ENCODE measurements at places on chromosomes 6 and 20.

- DNase-seq: no peak
Measured at GRCh38 chr6:164720-165119, 127.6 kb upstream of the DUSP22 start.

DNA sequence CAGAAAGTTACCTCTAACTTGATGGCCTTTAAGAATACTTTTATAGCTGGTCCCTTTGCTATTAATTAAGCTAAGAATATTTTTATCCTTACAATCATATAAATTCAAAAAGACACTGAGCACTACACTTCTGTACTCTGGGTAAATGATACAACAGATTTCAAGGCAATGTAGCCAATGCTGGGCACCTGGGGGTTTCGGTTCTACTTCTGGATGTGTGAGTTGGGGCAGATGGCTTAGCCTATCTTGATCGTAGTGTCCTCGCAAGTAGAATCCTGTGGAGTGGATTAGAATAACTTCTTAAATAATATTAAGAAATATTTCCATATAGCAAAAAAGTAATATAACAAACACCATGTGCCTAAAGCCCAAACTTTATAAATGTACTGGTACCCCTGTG is 96.9 kb upstream of the NT5E start:
- no peak for DNase-seq

GRCh38 chr6:54878718-54879117 is 32.1 kb downstream of the FAM83B start:
- no peak for DNase-seq

DNA sequence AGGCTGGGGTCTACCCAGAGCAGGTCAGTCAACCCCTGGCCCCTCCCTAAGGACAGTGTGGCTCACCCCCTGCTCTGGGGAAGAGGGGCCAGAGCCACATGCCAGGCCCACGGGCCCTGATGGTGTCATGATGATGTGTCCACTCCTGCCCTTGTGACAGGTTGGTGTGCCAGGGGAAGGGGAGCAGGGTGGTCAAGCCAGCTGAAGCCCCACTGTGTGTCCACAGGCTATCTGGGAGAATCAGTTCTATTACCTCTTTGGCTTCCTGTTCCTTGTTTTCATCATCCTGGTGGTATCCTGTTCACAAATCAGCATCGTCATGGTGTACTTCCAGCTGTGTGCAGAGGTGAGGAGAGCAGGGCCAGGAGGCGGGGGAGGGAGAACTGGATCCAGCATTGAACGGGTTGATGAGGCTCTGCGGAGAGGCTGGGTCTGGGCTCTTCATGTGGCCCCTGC is 47.7 kb downstream of the PLAGL2 start:
- DNase-seq: no peak

GRCh38 chr6:121579478-121579877 is 144.0 kb downstream of the GJA1 start:
- no peak for DNase-seq

- DNase-seq: no peak
Measured at GRCh38 chr6:56541741-56542360, 100.8 kb downstream of the DST start.

GRCh38 chr6:156720691-156721685 is 56.2 kb upstream of the ARID1B start:
- no peak for DNase-seq

DNA sequence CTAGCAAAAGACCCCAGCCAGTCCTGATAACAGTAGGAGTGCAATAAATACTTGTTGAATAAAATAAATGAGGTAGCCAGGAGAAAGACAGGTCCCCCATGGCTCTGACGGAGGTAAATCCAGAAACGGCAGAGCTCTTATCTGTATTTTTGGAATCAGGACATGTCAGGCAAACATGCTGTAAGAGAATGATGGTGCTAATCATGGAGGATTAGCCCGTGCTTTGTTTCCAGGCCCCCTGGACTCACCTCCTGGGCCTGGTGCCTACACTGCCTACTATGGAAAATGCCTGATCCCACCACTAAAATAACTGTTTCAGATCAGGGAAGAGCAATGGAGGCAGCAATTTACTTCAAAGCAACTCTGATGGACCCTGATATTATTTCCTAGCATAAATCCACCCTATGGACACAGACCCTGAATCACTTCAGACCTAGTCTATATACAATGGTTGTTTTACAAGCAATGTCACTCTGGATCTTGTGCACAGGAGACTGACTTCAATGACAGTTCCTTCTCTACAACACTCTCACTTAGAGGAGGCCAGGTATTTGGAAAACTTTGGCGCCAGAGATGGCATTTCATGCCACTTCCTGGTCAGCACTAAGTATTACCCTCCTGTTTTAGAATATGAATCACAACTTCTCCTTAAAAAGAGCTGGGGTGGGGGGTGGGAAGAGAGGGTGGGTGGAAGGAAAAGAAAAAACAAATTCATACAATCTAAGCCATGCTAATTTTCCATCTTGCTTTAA is 6.4 kb downstream of the MRPL14 start:
- no peak for DNase-seq

DNA sequence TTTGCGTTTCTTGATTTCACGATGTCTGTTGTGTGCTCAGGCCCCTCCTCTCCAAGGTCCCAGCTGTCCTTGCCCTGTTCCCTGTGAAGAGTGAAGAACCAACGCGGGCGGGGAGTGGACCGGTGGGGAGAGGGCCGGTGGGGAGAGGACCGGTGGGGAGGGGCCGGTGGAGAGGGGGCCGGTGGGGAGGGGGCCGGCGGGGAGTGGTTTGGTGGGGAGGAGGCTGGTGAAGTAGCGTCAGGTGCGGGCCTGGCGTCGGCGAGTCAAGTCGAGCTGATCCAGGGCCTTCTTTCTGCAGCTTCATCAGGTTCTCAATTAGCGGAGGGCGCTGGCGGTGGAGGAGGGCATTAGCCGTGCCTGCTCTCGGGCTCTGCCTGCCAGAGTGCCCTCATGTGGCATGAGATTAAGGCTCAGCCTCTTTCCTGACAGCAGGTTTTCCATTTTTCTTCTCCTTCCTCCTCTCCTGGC is 21.2 kb upstream of the BHLHE23 start:
- DNase-seq: no peak

- no peak for DNase-seq
Measured at GRCh38 chr6:14455876-14456648, 338.5 kb downstream of the CD83 start.

- DNase-seq: peak; percentile 44
Measured at GRCh38 chr6:73309785-73310502, 44.1 kb downstream of the DPPA5 start.

Data from stimulated activated CD8-positive, alpha-beta memory T cell treated with anti-CD3 and anti-CD28 coated beads, Interleukin-7, amount 100 ng/mL, for 24 hours (primary cell).